ENCODE measurements at places on chromosomes 1 and 21.
A peak's percentile ranks its signal among the peaks of the same experiment; 100 is the strongest.

- ATAC-seq, result no peak
Measured at GRCh38 chr1:179052776-179053175, 27.1 kb downstream of the FAM20B start.

- peak; percentile 74 for ATAC-seq
Measured at GRCh38 chr21:45074048-45074817, at the start of gene ADARB1. Gene ADARB1, plus strand, starts transcription at chr21:45074580. Its CDS starts 97,077 bp downstream, at chr21:45171657.

GRCh38 chr1:29415861-29416260, 179.5 kb downstream of the PTPRU start:
- ATAC-seq, result no peak

GRCh38 chr1:226687426-226687825, 51.7 kb downstream of the ITPKB start:
- ATAC-seq, result no peak

- ATAC-seq, result no peak
Measured at GRCh38 chr1:90558754-90559378, 158.2 kb downstream of the BARHL2 start.

Measured in motor neuron (in vitro differentiated cells).